ENCODE measurements at places on chromosomes 7 and 10. TPM values are rescaled to one million over a fixed set of nuclear protein-coding genes. Genes with fewer than 3 reads are reported as not detected.

DNA sequence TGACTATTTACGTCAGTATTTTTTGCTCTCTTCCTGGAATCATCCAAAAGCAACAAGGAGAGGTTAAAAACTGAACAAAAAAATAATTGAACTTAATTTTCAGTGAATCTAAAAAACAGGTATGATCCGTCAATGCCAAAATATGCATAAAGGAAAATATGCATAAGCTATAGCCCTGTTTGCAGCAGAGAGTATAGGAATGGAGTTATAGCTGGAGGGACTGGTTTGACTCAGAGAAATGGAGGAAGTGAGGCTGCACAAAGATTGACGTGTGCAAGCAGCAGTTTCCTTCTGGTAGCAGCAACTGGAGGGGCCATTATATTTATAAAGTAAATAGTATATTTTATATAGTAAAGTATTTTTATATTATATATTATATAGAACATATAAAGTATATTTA, 37.1 kb downstream of the GNG11 start:
- no peak for DNase-seq

DNA sequence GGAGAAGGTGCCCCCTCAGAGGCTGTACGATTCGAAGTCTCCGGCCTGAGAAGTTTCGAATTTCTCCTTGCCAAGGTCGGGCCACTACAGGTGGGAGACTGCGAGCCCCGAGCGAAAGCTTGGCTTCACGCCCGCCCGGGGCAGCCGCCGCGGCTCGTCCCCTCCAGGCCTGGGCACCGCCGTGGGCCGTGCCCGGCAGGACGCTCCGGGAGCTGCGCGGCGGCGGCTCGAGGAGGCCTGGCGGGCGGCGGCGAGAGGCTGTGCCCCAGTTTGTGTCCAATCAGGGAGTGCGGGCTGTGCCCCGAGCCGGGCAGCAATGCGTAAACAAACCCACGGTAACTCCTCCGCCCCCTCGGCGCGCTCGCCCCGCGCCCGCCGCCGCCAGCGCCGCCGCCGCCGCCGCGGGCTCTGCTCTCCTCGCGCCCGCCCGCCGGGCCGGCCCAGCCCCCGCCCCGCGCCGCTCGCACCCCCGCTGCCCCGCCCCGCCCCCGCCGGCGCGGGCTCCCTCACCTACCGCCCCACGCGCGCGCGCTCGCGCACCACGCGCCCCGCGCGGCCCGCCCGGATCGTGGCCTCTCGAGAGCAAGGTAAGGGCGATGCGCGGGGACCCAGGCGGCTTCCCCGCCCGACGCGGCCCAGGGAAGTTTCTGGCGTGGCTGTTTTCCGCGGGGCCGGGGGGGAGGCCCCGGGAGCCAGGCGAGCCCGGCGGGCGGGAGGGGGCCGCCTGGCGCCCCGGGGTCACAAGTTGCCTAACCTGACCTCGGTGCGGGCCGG, 57.8 kb upstream of the PCGF5 start:
- DNase-seq: peak; percentile 28

GRCh38 chr10:71124921-71125748, 87.2 kb upstream of the UNC5B start:
- DNase-seq: no peak

DNA sequence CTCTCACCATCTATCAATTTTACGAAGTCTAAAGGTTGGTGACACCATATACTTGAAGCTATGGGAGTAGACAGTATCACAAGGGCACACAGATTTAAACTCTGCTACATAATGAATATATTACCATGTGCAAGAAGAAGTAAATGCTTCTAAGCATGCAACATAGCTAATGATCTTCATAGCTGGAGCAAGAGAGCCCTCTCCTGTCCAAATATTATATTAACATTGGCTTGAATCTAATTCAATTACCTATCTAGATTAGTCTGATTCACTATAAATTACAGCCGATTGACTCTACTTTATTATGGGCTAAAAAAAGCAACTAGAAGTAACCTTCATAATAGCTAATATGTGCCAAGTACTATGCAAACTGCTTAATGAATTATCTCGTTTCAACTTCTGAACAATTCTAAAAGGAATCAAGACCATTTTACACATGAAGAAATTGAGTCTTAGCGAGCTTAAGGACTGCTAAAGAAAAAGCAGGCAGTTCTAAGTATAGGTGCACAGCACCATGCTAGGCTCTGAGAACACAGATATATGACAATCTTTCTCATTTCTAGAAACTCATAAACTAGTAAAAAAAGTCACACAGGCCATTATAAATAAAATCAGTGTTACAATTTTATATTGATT, 21.9 kb downstream of the FRA10AC1 start:
- DNase-seq: peak; percentile 62

GRCh38 chr7:106947244-106947728, 82.2 kb downstream of the PIK3CG start:
- DNase-seq: peak; percentile 92

DNA sequence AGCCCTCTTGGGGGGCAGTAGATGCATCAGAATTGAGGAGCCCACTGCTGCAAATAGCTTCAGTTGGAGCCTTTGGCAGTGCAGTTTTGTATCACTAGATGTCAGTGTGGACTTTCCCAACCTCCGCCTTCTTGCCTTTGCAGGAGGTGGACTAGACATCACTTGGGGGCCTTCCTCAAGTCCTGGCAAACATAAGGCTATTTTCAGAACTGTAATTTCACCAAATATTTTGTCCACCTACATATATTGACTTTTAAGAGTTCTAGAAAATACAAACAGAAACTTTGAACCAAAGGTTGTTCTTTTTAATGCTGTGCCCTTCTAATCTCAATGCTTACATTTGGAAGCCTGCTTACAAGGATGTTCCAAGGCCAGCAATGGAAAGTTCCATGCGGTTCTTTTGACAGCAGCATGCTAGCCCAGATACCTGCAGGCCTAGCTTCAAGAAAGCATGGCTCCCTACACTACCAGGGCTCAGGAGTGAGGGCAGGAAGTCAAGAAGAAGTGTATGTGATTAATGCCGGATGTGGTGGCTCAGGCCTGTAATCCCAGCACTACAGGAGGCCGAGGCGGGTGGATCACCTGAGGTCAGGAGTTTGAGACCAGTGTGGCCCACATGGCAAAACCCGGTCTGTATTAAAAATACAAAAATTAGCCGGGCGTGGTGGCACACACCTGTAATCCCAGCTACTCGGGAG, 8.0 kb upstream of the ZNRF2 start:
- peak; percentile 85 for DNase-seq

GRCh38 chr10:125911990-125912389, 15.6 kb downstream of the FANK1 start:
- DNase-seq: no peak

GRCh38 chr7:156113731-156114130, 301.5 kb upstream of the SHH start:
- no peak for DNase-seq

TRIM50 gene
- total RNA-seq: not detected

DNA sequence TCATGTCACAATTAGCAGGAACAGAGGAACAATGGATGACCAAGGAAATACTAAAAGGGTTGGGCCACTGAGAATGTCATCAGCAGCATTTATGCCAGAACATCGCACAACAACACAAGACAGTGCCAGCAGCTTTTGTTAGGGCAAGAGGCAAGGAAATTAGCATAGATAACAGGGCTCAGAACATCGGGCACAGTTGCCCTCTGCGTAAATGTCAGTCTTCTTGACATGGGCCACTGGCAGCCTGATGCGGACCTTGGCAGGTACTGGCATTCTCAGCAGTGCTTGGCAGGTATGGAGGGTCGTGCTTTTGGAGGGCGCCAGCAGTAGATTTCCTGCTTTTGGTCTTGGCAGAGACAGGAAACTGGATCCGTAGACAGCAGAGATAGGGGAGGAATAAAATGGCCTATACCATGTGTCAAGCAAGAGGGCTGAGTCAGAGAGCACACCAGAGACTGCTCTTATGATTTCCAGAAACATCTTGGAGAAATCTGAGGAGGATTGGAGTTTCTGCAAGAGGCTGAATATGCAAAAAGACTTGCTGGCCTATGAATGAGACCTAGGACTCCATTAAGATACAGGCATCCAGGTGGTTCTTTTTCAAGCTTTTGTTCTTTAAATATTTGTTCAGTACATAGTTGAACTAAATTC, 371.5 kb upstream of the MTPN start:
- no peak for DNase-seq

ADCY1 gene
- 41.4 TPM for total RNA-seq

DNA sequence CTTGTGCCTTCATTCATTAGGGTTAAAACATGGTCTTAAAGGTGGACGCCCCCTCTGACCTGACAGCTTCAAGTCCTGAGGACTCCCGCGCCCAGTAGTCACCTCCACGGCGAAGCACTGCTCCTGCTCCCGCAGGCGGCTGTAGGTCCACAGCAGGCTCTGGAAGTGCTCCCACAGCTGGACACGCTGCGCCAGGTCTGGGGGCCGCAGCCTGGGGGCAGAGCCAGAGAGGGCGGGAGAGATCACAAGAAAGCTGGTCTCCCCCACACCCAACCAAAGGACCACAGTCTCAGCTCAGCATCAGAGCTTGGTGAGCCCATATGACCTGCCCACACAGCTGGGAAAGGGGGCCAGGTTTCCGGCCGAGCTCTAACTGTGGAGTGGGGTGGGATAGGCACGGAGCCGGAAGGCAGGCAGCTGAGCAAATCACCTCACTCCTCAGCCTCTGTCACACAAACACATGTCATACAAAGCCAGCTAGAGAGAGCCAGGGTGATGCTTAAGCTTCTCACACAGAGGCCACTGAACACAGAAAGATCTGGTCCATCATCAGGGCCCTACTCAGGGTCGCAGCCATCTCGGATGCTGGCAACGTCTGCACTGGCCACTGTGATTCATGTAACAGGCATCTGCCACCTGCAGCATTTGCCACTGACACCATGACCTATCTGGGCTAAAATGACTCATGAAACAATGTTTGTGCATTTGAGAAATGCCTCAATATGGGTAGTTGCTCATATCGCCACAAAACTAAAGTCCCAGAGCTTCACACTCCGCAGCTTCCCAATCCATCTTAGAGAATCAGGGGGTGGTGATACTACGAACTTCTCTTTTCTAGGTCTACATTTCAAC, 12.6 kb downstream of the HPS1 start:
- no peak for DNase-seq

GRCh38 chr10:69710008-69710888, 80.2 kb downstream of the FAM241B start:
- no peak for DNase-seq

DNA sequence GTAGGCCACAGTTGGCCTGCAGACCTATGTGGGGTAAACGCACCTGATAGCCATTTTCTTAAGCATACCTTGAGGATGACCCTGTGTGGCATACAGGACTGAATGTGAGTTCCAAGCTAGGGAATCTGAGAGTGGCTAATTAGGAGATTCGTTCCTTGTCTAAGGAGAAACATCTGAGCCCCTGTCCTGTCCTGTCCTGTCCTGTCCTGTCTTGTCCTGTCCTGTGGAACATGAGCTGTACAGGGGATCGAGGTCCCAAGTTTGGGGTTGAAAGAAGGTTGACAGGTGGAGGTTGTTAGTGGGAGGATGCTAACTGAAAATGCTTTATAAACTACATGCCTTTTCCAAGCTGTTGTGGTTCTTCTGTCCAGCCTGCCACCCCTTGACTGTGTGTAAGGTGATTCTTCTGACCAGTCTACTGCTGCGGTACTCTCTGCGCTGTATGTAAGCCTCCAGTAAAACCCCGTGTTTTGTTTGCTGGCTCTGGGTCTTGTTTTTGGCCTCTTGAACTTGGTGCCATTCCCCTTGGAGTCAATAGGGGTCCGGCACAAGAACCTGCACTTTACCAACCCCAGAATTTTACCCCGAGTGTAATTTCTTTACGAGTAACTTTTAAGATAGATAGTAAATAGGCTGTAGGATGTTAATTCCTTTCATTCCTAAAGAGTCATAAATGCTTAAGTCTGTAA, 26.4 kb downstream of the ZNRF2 start:
- DNase-seq: no peak

GRCh38 chr7:104231054-104232046, 23.5 kb upstream of the ORC5 start:
- peak; percentile 81 for DNase-seq

DNA sequence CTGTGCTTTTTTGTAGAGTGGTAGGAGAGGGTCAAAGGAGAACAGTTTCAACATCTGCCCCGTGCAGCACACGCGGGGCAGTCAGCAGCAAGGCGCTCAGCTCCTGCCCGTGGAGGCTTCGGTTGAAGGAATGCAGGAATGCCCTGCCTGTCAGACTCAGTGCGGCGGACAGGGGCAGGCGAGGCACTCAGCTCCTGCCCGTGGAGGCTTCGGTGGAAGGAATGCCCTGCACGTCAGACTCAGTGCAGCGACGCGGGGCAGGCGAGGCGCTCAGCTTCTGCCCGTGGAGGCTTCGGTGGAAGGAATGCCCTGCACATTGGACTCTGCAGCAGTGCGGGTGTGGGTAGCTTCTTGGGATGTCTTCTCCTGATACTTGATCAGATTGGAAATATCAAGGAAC, 37.0 kb downstream of the PPP2R2D start:
- no peak for DNase-seq

DNA sequence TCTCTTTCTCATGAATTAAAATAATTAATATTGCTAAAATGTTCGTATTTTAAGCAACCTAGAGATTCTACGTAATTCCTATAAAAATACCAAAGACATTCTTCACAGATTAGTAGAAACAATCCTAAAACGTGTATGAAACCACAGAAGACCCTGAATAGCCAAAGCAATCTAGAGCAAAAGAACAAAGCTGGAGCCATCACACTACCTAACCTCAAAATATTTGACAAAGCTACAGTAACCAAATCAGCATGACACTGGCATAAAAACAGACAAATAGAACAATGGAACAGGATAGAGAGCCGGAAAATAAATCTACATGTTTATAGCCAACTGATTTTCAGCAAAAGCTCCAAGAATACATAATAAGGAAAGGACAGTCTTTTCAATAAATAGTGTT, 105.5 kb upstream of the PTN start:
- DNase-seq: no peak

DNA sequence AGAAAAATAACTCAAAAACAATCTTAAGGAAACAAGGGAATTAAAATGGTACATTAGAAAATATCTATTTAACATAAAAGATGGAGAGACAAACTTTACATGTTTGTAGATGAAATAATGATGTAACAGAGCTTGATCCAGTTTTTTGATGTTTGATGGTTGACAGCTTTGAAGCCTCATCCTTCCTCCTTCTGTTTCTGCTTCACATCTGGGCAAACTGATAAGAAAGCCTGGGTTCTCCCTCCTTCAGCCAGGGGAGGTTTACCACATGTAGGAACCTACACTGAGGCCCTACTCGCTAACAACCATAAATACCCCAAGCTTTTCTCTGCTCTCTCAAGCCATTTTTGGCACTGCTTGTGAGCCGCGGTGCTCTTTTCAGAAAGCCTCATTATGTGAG, 82.8 kb upstream of the ZNF32 start:
- no peak for DNase-seq

GRCh38 chr7:81165070-81165469, 246.2 kb upstream of the SEMA3C start:
- DNase-seq: no peak

CYP2C9 gene
- total RNA-seq: not detected

DNA sequence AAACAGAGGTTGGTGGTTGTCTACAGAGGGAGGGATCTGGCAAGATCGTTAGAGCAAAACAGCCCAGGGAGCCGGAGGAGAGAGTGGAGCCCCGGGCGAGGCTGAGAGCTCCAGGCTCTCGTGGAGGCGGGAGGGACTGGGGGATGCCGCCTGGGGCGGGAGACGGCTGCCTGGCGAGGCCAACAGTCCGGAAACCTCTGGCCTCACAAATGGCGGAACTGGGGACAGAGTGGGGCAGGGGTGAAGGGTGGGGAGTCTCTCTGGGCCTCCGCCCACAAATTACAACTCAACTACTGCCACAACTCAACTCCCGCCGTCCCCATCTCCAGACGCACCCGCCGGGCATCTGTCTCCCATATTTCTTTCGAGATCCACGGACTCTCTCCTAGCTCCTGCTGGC, 47.7 kb downstream of the CLEC2L start:
- no peak for DNase-seq

- no peak for DNase-seq
Observed at GRCh38 chr10:8336629-8337331, 282.3 kb downstream of the GATA3 start.
